ENCODE measurements at places on chromosomes 2 and 18. TPM values are rescaled to one million over a fixed set of nuclear protein-coding genes. Genes with fewer than 3 reads are reported as not detected.

Gene C2orf81
- total RNA-seq: 1.1 TPM

DNA sequence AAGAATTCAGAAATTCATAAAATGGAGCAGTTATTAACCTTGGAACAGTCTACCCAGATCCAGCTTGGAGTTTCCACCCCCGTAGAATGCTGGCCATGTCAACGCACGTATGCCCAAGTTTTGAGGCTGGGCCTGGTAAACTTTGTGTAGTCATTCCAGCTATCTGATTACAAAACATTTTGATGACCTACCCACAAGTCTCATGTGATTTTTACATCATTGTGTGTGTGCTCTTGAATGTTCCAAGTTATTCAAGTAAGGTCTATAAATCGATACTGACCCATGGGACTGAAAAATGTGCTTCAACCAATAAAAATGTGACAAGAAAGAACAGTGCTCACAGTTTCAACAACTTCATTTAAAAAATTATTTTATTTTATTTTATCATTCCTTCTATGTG lies 32.5 kb upstream of the ICOS start:
- no peak for DNase-seq

Gene TLX2
- total RNA-seq: not detected

DNA sequence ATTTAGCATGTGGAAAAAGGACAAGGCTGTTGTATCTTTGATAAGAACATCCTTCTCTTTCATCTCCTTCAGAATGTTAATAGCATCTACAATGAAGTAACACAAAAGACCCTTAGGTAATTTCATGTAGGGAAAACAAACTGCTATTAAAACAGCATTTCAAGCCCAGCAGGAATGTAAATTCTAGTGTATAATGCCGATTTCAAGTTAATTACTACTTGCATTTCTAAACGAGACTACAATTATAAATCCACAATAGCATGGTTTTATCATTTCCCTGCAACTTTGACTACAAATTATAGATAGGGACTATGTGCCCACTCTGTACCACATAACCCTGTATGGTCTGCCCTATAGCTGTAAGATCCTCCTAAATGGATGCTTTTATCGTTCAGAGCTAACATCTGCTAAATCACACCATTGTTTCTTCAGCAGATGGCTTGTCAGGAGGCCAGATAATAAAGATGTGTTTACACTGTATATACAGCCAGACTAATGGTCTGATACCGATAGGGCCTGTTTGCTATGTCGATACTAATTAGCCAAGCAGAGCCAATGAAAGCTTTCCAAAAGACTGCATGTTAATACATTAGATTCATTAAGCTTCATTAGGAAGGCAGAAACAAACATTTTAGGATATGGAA lies 51.9 kb downstream of the LRPPRC start:
- no peak for DNase-seq

GRCh38 chr2:235594964-235595363 lies 101.1 kb downstream of the AGAP1 start:
- DNase-seq: no peak

All from Right ventricle myocardium inferior (tissue), 1 donor.